ENCODE measurements at places on chromosomes 4 and X.

DNA sequence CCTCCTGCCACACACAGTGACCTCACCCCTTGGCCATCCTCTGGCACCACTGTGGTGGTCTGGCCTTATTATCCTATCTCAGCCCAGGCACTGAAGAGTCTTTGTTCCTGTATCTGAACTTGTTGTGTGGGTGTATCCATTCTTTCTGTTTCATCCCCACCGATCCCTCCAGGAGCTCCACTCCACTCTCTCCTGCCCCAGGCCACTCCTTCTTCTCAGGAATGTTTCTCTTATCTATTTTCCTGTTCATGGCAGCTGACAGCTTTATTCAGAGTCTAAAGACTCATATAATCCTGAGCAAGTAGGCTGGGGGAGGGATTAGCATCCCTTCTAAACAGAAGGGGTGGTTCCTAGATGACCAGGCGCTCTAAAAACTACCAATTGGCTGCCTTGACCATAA, 150.0 kb downstream of the ANAPC10 start:
- no peak for DNase-seq

GRCh38 chrX:32514986-32515385, 696.4 kb downstream of the DMD start:
- no peak for DNase-seq

DNA sequence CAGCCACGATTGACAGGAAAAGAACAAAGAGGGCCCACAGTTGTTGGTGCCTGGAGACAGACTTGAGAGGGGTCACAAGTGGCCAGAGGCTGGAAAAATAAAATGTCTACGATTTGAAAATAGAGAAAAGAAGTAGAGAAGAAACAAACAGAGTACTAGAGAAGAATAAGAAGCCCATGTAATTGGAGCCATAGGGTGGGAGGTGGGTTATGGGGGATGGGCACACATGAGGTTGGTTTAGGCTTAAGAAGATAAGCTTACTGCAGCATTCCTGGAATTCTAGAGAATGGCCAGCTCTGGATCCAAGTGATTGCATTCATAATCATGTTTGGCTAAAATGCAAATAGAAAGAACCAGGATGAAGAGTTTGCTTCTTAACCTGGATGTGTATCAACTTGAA, 210.7 kb downstream of the MAML3 start:
- no peak for DNase-seq

GRCh38 chr4:28449085-28449484, 1588.4 kb downstream of the STIM2 start:
- DNase-seq = no peak

DNA sequence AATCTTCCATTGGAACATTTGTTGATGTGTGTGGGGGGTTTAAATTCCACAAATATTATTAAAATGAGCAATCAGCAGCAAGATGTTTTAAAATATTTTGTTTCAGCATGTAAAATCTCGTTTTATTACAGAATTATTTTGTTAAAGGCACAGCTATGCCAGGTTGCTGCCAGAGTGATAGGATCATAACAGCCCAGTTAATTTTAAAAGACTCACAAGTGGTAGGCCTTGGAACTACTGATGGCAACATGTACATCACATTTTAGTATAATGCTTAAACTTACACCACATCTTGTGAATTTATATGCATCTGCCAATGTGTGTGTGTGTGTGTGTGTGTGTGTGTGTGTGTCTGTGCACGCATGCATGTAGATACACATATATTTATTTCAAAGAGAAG, 97.8 kb upstream of the SPRY1 start:
- DNase-seq = no peak

GRCh38 chrX:42778096-42778495, at the start of gene PPP1R2C:
Gene PPP1R2C (minus strand): TSS chrX:42778163. CDS start chrX:42778079, 84 bp downstream.
- no peak for DNase-seq

DNA sequence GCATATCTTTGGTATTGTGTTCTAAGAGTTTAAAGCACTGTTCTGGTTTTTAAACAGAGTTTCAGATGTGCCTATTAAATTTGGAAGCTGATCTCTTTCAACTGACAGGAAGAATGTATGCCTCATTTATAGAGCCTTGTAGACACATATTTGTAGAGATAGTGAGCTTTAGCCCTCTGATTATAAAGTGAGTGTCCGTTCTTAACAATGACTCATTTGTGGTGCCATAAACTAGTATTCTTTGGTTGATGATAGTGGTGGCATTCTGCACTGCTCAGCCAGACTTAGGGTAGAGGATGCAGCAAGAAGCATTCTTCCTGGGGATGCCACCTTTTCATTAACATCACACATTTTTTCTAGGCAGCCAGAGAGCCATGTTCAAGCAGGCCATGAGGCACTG, 121.7 kb downstream of the TLL1 start:
- no peak for DNase-seq

- no peak for DNase-seq
These were observed 6.7 kb downstream of the CD99 start for GRCh38 chrX:2697741-2698299.

- no peak for DNase-seq
These were observed 32.7 kb downstream of the ACE2 start for GRCh38 chrX:15567886-15568616.

- no peak for DNase-seq
These were observed 654.6 kb upstream of the GALNT7 start for GRCh38 chr4:172514011-172514410.

DNA sequence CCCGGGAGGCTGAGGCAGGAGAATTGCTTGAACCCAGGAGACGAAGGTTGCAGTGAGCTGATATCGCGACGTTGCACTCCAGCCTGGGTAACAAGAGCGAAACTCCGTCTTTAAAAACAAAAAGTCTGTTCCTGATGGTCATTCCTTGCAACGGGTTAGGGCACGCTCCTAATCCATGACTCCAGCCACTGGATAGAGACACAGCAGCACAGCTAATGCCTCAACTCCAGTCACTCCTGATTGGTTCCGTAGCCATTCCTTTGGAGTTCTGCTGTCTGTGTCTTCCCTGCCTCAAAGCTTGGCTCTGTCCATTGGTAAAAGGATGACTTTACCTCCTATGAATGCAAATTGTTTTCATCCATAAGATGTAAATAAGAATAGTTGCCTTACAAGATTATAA, 44.3 kb upstream of the FAM9A start:
- no peak for DNase-seq

DNA sequence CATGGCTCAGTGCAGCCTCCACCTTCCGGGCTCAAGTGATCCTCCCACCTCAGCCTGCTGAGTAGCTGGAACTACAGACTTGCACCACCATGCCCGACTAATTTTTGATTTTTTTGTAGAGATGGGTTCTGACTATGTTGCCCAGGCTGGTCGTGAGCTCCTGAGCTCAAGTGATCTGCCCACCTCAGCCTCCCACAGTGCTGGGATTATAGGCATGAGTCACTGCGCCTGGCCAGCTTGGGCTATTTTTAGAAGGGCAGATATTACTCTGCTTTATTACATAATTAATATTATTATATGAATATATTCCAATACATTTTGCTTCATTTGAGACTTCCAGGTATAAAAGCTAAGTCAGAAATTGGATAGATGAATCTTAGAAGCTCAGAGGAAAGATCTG, 143.7 kb upstream of the ANK2 start:
- no peak for DNase-seq

GRCh38 chrX:138692591-138692990, 18.9 kb downstream of the FGF13 start:
- DNase-seq = no peak

All from activated T-cell treated with anti-CD3 and anti-CD28 coated beads for 24 hours (primary cell).